ENCODE measurements at places on chromosomes 3 and 15. TPM values are rescaled to one million over a fixed set of nuclear protein-coding genes. Genes with fewer than 3 reads are reported as not detected.

DNA sequence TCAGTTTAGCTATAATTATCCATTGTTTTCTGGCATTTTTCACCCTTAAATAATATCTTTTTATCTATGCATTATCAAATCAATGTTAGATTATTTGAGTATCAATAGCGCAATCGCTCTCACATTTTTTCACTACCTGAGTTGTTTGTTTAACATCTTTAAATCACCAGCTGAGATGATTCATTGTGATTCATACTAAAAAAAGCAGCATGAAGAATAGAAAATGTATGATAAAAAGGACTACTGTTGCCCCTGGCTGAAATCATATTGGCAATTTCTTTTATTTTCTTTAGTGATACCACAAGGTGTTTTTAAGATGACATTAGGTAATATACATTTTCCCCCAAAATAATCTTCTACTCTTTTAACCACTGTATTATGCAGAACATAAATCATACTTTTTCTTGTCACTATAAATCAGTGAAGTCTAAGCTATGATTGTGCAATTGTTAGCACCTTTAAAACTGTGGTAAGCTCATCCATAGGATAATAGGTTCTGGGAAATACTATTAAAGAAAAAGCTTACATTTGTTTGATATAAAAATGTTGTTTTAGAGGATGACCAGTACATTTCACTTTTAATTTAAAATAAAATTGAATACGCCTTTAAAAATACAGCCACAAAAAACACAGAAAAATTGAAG, 889.1 kb downstream of the NAALADL2 start:
- no peak for DNase-seq

- no peak for DNase-seq
These were observed 50.8 kb downstream of the CCDC191 start for GRCh38 chr3:114005481-114005880.

GRCh38 chr3:48519277-48519643, 15.3 kb upstream of the SHISA5 start:
- no peak for DNase-seq

- DNase-seq: no peak
These were observed 223.4 kb downstream of the ATP8B4 start for GRCh38 chr15:49895347-49896223.

DNA sequence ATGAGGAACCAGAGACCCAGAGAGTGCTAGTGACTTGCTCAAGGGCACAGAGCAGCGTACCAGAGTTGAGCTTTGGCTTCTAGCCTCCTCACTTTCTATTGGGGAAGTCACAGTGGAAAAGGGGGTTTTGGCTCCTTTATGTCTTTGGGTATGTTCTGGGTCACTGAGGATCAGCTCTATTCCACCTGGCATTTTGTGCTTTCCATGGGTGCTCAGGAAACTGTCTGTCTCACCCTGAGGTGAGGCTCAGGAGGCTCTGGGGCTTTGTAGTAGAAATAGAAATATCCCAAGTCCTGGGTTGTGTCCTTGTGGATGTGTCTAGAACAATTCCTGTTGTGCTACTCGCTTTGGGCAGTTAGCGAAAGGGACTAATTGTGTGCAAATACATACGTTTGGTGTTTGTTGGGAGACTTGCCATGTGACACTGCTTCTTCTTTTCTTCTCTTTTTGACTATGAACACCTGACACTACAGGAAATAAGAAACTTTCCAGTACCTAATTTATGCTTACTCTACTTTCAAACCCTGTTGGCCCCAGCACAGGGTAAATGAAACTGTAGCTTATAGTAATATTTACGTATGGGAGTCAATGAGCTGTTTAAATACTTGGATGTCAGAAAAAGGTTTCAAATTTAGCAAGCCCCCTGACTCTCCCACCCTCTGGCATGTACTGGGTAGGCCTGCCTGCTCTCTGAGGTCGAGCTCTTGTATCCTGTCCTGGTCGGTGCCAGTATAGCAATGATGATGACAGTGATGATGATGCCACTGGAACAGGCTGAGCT, 35.6 kb downstream of the SMAD3 start:
- DNase-seq: peak; percentile 87

GRCh38 chr3:193621127-193621526, 28.1 kb downstream of the OPA1 start:
- no peak for DNase-seq

DNA sequence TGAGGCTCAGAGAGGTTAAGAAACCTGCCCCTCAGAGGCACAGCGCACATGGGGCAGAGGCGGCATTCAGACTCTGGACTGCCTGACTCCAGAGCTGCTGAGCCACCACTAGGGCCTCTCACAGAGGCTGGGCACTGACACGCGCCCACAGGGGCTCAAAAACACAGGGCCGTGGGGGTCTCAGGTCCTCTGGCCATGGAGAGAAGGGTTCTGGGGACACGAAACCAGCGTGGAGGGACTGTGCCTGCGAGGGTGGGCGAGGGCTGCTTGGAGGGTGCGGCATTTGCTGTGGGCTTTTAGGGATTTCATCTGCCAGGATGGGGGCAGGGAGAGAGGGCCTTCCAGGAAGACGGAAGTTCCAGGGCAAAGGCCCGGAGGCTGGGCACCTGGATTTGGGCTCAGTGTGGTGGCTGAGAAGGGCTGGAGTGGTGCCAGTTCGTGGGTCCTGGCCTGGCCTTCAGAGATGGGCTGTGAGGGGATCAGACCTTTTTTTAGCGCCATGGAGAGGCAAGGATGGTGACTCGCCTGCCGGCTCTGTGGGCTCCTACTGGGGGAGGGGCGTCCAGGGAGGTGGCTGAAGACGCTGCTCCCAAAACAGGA, 69.6 kb downstream of the EFCAB12 start:
- no peak for DNase-seq

DNA sequence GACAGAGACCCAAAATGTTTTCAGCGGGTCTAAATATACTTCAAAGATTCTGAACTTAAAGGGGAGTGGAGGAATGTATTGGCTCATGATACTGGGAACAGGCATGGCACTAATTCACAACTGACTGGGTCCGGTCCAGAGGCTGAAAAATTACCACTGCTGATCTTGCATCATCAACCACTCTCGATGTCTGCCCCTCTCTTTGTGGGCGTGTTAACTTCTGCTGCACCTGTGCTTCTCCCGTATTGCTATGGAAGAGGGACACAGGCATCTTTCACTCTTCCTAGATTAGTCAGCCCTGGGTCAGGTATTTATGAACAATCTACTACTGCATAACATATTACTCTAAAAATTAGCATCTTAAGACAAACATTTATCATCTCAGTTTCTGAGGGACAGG, 33.2 kb downstream of the HHLA2 start:
- DNase-seq: no peak

The UNC13C gene
- total RNA-seq: not detected

The KNSTRN gene
- total RNA-seq: 54.2 TPM

The SH2D7 gene
- total RNA-seq: not detected

The RAD51 gene
- total RNA-seq: 77.0 TPM

The SGO1 gene
- total RNA-seq: 25.6 TPM

The ABI3BP gene
- not detected for total RNA-seq

The AGBL1 gene
- not detected for total RNA-seq

The LRCH3 gene
- 43.8 TPM for total RNA-seq
